ENCODE measurements at places on chromosomes 16 and 17.

GRCh38 chr17:18181358-18181757 is 2.3 kb upstream of the ALKBH5 start:
- DNase-seq = no peak

DNA sequence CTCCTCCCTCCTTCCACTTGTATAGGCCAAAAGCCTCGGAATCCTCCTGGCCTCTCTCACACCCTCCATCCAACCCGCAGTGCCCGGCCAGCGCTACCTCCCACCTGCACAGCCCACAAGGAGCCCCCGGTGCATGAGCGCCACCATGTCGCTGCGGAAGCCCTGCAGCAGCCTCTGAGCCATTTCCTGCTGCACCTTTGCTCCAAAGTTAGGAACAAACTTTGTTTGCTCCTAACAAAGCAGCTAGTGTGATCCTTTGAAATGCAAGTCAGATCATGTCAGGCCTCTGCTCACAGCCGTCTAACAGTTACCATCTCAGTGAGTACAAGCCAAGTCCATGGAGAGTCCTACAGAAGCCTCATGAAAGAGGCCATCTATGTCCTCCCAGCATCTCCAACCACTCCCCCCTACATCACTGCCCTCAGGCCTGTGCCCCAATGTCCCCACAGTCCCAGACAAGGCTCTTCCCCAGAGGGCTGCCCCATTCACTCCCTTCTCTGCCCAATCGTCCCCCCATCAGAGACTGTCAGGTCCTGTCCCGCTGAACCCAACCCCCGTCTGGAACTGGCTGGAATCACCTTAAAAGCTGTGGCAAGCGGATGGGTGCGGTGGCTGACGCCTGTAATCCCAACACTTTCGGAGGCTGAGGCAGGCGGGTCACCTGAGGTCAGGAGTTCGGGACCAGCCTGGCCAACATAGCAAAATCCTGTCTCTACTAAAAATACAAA is 7.5 kb downstream of the DCAKD start:
- no peak for DNase-seq

DNA sequence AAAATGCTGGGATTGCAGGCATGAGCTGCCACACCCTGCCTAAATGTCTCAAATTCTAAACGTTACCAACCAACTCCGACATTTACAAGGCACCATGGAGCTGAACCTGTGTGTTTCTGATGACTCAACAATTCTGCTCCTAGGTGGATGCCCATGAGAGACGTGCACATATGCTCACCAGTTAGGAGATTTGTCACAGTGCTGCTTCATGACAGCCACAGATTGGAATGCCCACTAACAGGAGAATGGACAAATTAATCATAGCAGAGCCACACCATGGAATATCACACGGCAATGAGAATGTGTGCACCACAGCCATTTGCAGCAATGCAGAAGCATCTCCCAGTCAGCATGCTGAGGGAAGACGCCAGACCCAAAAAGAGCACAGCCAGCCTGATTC is 8.0 kb upstream of the KCNG4 start:
- no peak for DNase-seq

DNA sequence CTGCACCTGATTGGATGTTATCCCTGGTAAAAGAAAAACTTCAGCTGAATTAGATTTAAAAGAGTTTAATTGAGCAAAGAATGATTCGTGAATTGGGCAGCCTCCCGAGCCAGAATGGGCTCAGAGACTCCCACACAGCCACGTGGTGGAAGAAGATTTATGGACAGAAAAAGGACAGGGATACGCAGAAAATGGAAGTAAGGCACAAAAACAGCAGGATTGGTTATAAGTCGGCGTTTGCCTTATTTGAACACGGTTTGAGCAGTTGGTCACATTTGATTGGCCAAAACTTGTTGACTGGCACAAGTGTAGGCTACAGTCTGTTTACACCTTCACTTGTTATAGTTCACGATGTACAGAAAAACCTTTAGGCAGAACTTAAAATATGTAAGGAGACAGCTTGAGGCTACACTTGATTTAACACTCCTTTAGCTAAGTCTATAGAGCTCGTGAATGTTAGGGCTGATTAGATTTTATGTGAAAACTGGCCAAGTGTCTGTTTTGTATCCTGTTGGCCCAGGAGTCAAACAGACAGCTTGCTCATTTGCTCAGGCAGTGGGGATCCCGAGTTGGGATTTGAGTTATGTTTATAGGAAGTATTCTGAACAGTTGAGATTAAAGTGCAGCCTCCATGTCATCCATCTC is 119.5 kb upstream of the SHISA6 start:
- no peak for DNase-seq

GRCh38 chr17:52710363-52710901 is 551.9 kb upstream of the CA10 start:
- no peak for DNase-seq

DNA sequence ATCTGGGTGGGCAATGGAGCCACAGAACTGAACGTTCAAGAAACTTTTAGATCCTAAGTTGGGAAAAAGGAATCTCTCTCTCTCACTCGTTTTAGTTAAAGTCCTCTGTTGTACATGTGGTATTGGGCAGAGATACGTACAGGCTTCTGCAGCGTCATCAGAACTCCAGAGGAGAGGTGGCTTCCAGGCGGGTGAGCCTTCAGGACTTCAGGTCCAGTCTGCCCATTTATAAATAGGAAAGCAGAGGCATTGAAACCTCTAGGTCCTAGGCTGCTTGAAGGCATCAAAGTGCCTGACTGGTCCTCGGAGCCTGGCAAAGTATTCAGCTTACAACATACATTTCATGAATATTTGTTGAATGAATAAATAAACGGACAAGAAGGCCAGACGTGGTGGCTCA is 8.1 kb upstream of the TNFRSF13B start:
- DNase-seq = no peak

DNA sequence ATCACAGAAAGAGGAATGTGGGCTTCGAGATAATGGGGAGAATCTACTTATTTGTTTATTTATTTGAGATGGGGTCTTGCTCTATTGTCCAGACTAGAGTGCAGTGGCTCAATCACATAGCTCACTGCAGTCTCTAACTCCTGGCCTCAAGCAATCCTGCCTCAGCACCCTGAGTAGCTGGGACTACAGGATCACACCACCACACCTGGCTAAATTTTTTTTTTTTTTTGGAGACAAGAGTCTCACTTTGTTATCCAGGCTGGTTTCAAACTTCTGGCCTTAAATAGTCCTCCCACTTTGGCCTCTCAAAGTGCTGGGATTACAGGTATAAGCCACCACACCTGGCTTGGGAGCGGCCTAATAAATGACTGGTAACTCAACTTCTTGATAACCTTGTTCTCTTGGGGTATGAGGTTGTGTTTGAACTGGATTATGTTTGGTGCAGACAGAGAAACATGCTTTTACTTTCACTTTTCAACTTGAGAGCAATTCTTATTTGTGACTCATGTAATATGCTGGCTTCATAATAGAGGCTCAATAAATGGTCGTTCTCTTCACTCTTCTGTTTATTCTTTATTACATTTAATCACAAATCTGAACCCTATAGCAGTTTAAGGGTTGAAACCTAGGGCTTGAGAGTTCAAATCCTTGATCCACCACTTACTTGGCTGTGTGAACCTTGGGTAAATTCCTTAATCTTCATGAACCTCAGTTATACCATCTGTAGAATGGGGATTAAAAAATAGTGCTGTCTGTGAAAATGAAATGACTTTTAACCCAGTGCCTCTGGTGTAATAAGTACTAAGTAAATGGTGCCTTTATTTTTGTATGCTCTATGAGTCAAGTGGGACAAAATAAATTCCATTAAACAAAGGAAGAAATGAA is 129.1 kb upstream of the HS3ST2 start:
- no peak for DNase-seq

DNA sequence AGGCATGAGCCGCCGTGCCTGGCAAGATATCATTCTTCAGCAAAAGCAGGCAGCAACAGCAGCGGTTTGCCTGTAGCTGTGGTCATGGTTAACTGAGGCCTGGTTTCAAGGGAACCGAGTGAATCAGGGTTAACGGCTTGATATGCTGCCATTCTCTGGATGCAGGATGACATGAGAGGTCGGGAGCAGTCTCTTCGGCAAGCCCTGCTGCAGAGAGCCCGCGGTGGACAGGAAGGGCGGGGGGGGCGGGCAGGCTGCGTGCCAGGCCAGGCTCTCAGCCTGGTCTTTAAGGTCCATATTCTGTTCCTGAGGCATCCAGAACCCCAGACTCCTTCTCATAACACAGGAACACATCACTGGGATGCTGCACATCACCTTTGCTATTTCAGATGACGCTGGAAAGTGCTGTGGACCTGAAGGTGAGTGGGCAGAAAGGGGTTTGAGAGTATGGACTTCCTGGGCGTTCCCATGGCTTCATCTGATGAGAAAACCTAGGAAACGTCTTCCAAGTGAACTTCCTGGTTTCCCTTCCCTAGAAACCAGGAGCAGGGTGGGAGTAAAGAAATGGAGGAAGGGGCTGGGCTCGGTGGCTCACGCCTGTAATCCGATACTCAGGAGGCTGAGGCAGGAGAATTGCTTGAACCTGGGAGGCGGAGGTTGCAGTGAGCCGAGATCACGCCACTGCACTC is 165.6 kb upstream of the RPH3AL start:
- DNase-seq = no peak

DNA sequence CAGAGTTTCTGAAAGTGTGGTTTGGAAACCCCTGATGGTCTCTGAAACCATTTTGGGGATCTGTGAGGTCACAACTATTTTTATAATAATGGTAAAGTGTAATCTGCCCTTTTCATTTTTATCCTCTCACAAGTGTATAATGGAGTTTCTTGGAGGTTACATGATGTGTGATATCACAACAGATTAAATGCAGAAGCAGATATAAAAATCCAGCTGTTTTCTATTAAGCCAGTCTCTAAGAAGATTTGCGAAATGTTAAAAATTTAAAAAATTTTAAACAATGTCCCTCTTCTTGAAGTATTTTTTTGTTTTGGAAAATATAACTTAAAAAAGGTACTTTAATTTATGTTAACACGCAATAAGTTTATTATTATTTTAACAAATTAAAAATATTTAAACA is 48.7 kb downstream of the RPGRIP1L start:
- no peak for DNase-seq

GRCh38 chr16:11640987-11641817 is 27.1 kb upstream of the SNN start:
- DNase-seq = peak; percentile 51

DNA sequence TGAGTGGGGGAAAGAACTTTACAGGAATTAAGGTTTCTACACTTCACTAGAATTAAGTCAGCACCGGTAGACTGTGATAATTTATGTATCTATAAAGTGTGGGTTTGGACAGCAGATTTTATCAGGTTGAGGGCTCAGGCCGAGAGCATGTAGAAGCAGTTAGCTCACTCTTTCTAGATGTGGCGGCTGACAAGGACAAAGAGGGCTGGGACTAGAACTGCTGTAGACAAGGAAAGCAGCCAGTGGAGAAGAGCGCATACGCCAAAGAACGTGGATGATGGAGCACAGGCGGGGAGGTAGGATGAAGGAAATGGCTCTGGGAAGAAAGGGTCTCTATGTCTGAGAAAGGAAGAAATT is 504 bp upstream of the GOSR1 start:
- DNase-seq = no peak

GRCh38 chr16:62058412-62058811 is 22.2 kb upstream of the CDH8 start:
- no peak for DNase-seq

DNA sequence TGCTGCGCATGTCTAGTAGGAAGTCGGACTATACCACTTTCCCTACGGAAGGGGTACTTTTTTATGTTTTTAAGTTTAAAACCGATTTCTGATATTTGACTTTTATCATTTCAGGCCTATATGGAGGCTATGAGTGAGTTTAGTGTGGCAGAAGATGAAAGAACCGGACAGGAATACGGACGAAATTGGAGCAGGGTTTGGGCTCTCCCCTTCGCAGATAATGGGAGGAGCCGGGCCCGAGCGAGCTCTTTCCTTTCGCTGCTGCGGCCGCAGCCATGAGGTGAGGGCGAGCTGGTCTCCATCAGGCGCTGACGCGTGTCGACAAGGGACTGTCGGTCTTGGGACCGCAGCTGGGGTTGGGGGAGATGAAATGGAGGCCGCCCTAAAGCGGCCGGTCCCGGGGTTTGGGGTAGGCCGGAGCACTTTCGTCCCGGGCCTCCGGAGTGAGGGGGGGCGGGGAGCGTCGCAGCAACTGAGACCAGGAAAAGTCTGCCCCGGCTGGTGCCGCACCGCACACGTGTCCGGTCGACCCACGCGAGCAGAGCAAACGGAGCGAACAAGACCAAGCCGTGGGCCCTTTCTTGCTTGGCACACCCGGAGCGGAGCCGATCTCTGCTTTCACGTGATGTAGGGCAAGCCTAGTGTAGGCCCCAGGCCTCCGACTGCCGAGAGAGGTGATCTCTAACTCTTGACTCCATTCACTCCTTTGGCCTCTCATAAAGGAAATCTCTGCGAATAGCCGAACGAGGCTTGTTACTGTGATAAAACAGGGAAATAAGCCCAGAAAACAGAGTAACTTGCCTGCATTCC is at the start of gene RPL19:
TSS of gene RPL19 (plus strand) at position 214 of the 810 bp plus-strand sequence. CDS start at position 276, 62 bp downstream.
- DNase-seq = peak; percentile 82

DNA sequence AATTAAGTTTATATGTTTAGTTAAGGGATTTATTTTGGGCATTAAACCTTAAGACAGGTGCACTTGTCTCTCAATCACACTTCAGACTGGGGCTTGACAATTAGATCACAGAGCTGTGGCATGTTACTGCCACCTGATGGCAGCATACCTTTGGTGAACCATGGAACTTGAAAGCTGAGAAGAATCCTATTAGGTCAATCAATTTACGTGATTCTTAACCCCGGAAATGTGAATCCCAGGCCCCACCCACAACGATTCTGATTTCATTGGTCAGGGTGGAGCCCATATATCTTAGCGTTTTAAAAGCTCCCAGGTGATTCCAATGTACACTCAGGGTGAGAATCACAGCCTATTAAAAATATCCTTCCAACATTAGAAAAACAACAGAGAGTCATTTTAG is 91.0 kb downstream of the GSG1L start:
- DNase-seq = peak; percentile 24

DNA sequence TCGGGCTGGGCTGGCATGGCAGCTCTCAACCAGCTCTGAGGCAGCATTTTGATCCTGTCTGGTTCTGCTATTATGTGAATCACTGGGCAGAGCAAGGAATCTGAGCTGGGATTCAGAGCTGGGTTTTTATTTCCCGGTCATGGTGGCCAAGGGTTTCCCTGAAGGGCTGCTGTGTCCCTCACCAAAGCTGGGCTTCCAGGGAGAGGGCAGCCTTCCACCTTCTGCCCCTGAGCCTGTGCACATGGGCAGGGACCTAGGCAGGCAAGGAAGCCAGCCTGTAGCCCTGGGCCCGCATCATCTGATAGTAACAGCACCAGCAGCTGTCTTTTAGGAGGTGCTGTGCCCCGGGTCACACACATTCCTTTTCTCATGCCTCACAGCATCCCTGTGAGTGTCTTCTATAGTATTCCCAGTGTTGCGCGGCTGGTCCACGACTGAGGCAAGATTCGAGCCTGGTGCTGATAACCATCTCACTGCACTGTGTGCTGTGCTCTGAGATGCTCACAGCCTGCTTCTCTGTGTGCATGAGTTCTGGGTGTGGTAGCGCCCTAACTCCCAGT is 85.3 kb upstream of the PLCG2 start:
- no peak for DNase-seq

- no peak for DNase-seq
Measured at GRCh38 chr17:48615963-48616716, 1.0 kb upstream of the HOXB8 start.

Measured in DND-41 (cell line).